ENCODE measurements at places on chromosomes 3 and 15.

DNA sequence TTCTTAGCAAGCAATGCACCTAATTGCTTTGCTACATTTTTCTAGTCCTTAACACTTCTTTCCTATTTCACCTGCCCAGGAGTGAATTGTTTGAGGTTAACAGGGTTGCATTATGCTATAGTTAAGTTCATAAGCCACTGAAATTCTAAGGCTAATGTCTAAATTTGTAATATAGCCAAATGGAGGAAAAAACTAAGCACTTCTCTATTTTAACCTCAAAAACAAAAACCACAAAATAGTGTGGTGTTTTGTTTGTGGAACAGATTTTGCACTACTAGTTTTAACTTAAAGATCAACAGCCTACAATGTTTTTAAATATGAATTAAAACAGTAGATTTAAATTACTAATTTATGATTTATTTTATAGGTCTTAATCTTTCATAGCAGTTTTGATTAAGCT lies 5.5 kb downstream of the ATOSA start:
- no peak for DNase-seq

- DNase-seq: peak; percentile 16
Measured at GRCh38 chr3:65751123-65751700, 287.5 kb downstream of the MAGI1 start.

DNA sequence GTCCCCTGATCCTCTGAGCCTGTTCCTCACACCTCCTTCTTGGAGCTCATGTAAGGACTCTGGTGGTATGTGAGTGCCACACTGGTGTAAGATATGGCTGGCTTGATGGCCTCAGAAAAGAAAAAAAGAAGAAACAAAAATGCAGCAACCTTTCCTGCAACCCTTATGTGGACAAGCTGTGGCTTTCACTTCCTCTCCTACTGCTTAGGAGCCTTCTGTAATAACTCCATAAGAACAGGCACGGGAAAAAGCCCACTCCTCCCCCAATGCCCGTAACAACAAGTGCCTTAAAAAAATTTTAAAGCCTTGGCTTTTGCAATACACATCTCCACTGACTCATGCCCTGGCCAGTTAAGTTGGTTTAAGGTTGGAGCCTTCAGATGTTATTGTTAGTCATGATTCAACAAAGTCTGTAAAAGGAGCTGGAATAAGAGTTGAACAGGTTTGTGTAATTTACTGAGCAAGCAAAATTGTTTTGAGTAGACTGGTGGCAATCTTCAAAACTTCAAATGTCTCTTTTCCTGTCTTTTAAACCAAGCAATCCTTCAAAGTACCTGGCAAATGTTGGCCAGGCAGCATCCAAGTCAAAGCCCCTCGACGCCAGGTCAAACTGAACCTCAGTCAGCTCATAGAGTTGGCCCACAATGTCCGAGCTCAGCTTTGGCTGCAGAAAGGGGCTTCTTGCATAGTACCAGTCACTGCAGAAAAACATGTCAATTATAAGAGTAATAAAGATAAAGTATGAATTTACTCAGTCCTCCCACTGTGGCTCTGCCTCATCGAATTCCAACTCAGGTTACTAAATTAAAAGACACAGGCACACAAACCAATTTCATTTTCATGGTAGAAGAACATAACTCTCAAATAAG lies 22.9 kb downstream of the FYCO1 start:
- peak; percentile 99 for DNase-seq

DNA sequence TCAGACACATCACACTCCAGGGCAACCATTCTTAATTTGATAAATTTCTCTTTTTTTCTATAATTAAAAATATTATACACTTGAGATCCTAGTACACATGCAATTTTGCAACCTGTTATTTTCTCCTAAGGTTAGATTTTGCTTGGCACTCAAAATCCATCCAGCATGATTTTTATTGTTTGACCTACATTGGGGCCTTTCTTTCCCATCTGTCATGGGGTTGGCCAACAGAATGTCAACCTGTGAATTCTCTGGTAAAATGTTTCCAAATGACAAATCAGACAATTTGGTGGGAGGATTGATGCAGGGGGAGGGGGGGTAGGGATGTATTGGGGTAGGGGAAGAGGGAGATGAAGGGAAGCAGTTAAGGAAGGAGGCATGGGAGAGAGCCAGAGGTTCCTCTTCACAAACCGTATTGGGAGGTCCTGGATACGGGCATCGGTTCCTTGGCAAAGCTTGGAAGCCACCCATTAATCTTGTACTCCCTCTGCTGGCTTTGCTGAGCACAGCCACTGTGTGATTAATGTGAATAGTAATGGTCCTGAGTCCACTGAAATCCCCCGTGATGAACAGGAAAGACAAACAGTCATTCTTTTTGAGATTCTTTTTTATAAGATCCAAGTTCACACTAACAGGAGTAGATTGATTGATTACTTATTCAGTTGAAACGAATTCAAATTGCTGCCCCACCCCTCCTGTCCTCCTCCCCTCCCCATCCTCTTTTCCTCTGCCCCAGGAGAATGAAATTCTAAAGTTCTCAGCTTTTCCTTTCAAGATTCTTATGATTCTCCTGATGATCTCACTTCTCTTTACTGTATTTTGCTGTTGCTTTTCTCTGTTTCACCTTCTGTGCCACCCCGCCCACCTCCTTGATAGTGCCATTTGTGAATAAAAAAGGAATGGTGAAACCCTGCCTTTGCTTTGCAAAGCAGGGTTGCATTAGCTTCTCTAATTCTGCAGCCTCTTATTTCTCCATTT lies 82.2 kb upstream of the SLC25A26 start:
- DNase-seq: peak; percentile 19

GRCh38 chr3:195201295-195201694 lies 69.7 kb downstream of the XXYLT1 start:
- no peak for DNase-seq

- no peak for DNase-seq
Measured at GRCh38 chr3:55750525-55750924, 263.4 kb upstream of the WNT5A start.

DNA sequence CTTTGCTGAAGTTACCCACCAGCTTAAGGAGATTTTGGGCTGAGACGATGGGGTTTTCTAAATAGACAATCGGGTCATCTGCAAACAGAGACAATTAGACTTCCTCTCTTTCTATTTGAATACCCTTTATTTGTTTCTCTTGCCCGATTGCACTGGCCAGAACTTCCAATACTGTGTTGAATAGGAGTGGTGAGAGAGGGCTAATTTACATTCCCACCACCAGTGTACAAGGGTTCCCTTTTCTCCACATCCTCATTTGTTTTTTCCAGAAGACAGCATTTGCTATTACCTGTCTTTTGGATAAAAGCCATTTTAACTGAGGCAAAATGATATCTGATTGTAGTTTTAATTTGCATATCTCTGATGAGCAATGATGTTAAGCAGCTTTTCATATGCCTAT lies 329.9 kb upstream of the TPRG1 start:
- DNase-seq: no peak

DNA sequence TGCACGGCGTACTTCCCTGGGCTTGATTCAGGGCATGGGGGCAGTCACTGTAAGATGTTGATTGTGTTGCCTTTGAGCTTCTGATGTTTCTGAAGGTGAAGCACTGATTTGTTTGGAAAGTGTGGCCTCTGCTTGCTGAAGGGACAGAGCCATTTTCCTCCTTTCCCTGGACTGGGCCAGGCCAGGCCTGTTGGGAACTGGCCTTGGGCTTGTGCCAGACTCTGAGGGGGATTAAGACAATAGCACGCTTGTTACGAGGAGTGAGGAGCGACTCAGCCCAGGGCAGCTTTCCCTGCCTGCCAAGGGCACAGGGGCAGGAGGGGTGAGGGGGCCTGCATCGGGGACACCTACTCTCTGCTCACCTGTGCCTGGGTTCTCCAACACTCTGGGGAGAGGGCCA lies 42.9 kb downstream of the LINGO1 start:
- no peak for DNase-seq

DNA sequence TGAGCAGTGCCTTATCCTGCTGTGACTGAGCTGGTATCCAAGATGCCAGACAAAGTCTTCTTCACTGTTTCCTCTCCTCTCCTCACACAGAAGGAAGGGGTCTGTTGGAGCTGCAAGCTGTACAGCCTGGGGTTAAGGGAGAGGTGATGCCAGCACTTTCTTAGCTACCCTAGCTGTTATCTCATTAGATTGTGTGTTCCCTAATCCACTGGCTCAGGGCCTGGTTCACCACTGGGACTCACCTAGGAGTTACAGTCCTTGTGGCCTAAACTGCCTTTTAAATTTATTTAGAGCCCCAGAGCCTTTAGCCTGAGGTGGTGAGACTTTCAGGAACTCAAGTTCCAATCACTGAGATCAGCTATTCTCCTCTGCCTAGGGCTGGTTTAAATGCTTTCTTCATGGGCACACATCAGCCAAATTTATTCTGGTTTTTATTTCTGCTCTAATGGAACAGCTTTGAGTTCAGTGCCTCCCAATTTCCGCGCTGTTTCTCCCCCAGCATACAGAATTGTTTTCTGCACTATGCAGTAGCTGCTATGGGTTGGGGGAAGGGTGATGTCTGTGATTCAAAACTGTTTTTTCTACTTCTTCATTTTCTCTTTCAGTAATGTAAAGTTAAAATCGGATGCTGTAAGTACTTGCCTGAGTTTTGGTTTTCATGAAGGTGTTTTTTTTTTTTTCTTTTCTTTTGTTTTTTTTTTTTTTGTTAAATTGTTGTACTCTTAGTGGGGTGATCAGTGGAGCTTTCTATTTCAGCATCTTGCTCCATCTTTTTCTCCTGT lies 198.8 kb downstream of the DOCK3 start:
- DNase-seq: no peak

GRCh38 chr3:122665226-122665786 lies 15.3 kb upstream of the PARP14 start:
- DNase-seq: no peak

GRCh38 chr15:85031944-85032558 lies 50.4 kb downstream of the PDE8A start:
- no peak for DNase-seq

DNA sequence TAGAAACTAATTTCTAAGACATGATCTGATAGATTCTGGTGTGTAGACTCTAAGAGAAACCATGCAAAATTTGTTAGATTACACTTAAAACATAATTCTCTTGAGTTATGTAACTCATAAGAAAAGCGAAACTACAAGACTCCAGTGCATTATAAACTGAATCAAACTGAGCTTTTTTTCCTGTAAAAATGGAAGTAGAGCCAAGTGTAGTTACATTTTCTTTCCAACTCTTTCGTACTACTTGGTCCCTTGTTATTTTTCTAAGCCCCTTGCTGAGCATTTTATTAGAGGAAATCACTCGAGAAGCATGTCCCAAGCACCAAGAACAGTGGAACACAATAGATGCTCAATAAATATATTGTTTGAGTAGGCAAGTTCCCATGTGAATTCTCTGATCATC lies 130.2 kb downstream of the GADL1 start:
- DNase-seq: no peak

- no peak for DNase-seq
Measured at GRCh38 chr15:77857419-77857818, 220.1 kb downstream of the TBC1D2B start.

DNA sequence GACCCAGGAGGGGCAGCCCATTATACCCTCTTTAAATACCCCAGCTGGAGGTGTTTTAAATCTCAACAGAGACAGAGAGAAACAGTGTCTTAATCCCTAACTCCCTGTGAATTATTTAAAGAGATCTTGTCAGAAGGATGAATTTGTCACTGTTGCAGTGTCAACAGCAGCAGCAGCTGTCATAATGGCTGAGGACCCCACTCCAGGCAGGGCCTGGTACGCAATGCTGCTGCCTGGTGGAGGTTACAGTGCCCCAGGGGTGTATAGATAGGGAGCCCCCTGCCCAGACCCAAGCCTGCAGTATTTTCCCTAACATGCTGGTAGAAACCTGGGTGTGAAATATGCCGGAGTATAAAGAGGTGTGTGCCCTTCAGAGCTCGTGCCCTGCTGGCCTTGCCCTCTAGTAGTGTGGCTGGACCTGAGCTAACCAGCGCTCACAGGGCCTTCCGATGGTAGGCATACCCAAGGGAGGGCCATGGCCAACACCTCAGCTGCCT lies 143.0 kb downstream of the EPHB1 start:
- DNase-seq: no peak

DNA sequence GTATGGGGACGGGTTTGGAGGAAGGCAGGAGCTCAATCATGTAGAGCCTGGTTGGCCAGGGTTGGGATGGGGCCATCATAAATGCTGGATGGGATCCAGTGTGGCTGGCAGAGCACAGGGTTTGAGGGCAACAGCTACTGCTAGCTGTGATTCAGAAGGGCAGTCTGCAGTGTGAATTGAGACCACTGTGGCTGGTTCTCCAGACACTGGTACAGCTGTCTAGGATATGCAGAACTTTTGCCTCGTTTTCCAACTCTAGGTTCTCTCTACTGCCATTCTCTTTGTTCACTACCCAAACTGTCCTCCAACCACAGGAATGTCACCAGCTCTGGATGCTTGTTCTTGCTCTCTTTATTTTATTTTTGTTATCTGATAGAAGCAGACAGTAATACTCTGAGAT lies 543.6 kb downstream of the AGBL1 start:
- no peak for DNase-seq

DNA sequence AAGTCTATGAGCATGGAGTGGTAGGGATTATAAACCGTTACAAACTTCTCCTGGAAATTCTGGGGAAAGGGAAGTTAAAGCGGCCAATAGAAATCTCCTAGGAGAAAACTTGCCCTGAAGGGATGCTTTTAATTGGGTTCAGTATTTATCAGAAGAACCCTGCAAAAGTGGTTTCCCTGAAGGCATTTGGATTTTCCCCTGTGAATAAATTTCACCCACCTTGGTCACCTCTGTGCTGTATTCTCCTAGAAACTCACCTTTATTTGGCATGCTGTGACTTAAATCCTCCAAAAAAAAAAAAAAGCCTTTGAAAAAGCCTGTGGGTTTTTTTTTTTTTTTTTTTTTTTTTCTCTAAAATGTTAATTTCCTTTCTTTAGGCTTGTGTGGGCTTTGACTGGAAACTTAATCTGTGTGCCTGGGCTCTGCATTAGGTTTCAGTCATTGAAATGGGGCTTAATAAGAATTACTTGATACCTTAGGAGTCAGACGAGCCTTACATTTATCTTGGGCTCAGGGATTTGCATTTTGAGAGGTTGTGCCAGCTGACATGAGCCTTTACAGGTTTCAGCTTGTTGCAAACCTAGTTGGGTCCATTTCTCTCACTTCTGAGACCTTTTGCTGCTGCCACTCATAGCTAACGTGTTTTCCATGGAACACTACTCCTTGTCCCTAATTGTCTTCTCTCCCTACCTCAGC lies 22.0 kb downstream of the TGFBR2 start:
- no peak for DNase-seq

DNA sequence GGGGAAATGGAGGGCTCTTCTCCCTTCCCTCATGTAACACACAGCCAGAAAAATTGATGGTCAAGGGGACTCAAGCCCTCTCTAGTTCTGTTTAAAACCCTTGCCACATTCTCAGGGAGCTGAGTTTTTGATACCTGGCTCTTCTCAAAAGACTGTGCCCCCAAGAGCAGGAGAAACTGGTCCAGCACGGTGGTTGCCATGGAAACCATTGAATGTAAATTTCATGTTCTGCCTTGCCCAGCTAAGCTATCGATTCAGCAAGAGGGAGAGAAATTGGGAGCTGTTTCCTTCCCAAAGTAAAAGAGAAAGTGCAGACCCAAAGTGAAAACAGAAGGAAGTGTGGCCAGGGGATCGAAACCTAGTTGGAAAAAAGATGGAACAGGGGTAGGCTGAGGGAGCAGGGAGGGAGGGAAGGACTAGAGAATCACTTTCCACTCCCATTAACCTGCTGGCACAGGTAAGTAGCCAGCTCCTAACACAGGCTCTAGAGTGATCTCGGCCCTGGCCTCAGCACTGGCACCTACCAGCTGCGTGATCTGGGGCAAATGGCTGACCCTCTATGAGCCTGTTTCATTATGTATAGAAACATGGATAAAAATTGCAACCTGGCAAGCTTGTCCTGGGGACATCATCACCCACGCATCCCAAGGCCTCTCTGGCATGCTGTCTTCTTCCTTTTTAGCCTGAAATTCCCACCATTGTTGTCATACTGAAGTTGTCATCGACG lies 140.9 kb downstream of the TPRA1 start:
- no peak for DNase-seq

- DNase-seq: no peak
Measured at GRCh38 chr3:152505926-152506325, 237.2 kb downstream of the MBNL1 start.
